ENCODE measurements at places on chromosomes 7 and 10. TPM values are rescaled to one million over a fixed set of nuclear protein-coding genes. Genes with fewer than 3 reads are reported as not detected.

The CTNNA3 gene
- 2.3 TPM for total RNA-seq

- no peaks in the 10 kb centered on the region for H3K4me1 ChIP-seq
- H3K36me3 ChIP-seq, result no peaks in the 10 kb centered on the region
- no peak overlapping the region for H3K27ac ChIP-seq
- H3K27me3 ChIP-seq, result no peaks in the 10 kb centered on the region
- DNase-seq, result no peak
- H3K4me3 ChIP-seq, result no peak overlapping the region
Measured at GRCh38 chr7:74134117-74134620, 40.0 kb upstream of the EIF4H start.

The CTAGE8 gene
- 5.1 TPM for total RNA-seq

The PON1 gene
- 0.90 TPM for total RNA-seq

The TBX20 gene
- total RNA-seq, result not detected

DNA sequence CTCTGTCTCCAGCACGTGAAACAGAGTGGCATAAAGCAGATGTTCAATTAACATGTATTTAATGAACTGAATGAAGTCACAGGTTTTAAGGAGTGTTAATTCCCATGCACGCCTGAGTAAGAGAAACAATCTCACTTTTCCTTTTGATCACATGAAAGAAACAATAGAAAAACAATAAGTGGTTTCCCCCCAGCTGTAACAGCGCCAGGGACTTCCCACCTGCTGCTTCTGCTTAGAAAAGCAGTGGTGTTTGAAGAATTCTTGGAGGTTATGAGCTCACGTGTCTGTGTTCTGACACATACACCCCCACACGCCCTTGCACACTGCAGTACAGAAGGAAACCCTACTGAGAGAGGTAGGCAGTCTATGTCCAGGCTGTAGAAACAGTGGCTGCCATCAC lies 51.3 kb upstream of the FRMD4A start:
- H3K4me3 ChIP-seq, result no peak overlapping the region
- DNase-seq, result no peak
- H3K27me3 ChIP-seq, result no peaks in the 10 kb centered on the region
- H3K27ac ChIP-seq, result no peak overlapping the region
- H3K4me1 ChIP-seq, result 0 out of 2 replicates have a peak, but pooled peaks cover 3% of the 10 kb centered on the region

DNA sequence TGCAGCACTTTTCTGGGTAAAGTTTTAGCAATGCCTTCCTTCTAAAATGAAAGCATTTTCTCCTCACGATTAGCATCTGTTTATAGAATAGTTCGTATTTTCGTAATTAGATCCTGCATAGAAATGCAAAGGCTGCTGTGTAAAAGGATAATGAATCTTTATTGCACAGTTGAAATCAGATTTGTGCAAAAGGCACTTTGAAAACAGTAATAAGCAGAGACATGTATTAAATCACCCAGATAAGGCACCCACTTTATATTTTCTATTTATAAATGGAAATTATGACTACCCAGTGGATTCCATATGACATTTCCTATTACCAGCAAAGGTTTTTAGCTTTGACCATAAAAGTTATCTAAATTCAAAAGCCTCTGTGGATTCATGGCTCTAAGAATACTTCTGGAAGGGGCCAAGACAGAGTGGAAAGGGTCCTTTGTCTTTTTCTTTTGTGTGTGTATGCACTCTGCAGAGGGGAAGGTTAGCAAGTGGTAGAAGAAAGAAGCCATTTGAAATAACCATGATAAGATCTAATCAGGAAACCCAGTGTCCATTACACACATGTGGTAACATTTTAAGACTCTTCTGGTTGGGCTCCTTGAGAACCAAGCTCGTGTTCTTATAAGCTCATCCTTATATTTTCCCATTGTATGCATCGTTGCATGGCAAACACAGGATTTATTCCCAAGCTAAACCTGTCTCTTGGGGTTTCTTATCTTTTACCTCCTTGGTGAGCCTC lies 612.1 kb downstream of the AUTS2 start:
- H3K27me3 ChIP-seq, result no peaks in the 10 kb centered on the region
- H3K4me3 ChIP-seq, result no peak overlapping the region
- no peak for DNase-seq
- H3K27ac ChIP-seq, result no peak overlapping the region
- H3K4me1 ChIP-seq, result no peaks in the 10 kb centered on the region

GRCh38 chr10:7477538-7478334 lies 66.9 kb upstream of the SFMBT2 start:
- no peaks in the 10 kb centered on the region for H3K27me3 ChIP-seq
- no peaks in the 10 kb centered on the region for H3K36me3 ChIP-seq
- no peak overlapping the region for H3K27ac ChIP-seq
- peaks cover 5% of the 10 kb centered on the region for H3K4me1 ChIP-seq
- H3K4me3 ChIP-seq, result no peak overlapping the region

- DNase-seq, result no peak
- H3K27me3 ChIP-seq, result no peaks in the 10 kb centered on the region
- H3K36me3 ChIP-seq, result no peaks in the 10 kb centered on the region
- H3K4me3 ChIP-seq, result no peak overlapping the region
- no peak overlapping the region for H3K27ac ChIP-seq
Measured at GRCh38 chr7:132390705-132391104, 185.6 kb downstream of the PLXNA4 start.

DNA sequence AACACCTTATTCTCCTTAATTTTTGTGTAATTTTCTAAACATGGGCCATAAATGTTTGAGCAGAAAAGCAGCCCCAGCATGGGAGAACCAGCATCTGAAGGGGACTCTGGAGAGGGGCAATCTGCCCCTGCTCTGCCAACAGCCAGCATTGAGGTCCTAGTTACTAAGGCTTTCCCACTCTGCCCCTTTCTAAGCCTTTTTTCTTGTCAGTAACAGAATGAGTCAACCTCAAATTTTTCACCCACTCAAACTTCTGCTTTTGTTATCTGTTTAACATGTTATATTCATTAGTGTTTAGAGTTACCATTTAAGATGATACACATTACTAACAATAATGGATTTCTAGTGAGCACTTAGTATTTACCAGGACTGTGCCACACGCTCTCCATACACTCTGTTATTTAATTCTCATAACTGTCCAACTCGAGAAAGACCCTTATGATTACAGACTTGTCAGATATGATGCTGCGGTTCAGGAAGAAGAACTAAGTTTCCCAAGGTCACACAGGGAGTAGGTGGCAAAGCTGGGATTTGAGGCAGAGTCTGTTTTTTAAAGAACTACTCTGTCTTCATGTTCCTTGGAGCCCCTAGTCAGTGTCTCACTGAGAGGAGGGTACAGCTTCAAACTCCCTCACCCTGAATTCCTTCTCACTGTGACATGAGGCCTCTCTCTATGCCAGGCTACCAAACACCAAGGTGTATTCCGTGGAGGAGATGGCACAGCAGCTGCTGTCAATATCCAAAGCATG lies 19.9 kb upstream of the GPAM start:
- no peak overlapping the region for H3K27ac ChIP-seq
- no peak for DNase-seq
- H3K27me3 ChIP-seq, result no peaks in the 10 kb centered on the region
- H3K4me1 ChIP-seq, result no peaks in the 10 kb centered on the region
- H3K36me3 ChIP-seq, result no peaks in the 10 kb centered on the region

DNA sequence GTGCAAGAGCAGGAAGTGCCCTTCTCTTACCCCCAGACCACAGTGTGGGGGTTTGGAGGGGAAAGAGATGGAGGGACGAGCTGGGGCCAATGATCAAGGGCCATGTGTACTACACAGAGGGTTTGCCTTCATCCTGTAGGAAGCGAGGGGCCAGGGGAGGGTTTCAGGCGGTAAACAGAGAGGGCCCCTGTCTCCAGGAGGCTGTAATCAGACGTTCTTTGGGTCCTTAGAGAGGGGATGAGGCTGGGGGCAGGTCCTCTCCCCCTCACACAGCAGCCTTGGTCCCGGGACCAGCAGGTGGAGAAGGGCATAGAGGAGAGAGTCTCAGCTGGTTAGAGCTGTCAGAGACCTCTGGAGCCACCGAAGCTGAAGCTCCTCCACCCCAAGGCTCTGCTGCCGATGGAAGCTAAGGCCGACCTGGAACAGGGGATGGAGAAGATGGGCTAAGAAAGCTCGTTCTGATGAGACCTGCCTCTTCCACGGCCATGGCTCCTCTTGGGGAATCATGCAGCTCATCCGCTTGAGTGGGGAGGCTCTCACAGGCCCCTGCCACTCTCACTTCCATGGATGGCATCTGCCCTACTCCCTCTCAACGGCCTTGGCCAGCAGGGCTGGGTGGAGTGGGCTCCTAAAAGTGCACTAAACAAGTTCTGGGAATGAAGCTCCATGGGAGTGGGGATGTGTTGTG lies 3.5 kb downstream of the LOXL4 start:
- H3K4me3 ChIP-seq, result no peak overlapping the region
- H3K4me1 ChIP-seq, result no peaks in the 10 kb centered on the region
- no peak overlapping the region for H3K27ac ChIP-seq
- H3K36me3 ChIP-seq, result no peaks in the 10 kb centered on the region

Measured in H9 (cell line).